ENCODE measurements at places on chromosomes 1 and 21. TPM values are rescaled to one million over a fixed set of nuclear protein-coding genes. Genes with fewer than 3 reads are reported as not detected.

CD1D gene
- total RNA-seq = not detected

DNA sequence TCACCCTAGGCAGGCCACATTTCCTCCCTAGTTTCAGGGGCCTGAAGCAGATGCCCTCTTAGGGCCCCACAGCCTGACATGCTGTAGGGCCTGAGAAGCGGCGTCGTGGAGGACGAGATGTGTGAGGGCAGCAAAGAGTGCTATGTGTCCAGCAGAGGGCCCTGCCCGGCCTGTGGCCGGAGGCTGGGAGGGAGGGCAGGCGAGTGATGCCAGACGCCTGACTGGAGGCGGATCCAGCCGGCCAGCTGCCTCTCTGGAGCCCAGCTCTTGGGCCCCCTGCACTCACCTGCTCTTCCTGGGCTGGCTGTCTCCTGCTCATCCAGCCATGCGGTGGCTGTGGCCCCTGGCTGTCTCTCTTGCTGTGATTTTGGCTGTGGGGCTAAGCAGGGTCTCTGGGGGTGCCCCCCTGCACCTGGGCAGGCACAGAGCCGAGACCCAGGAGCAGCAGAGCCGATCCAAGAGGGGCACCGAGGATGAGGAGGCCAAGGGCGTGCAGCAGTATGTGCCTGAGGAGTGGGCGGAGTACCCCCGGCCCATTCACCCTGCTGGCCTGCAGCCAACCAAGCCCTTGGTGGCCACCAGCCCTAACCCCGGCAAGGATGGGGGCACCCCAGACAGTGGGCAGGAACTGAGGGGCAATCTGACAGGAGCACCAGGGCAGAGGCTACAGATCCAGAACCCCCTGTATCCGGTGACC is at the start of gene GPR37L1:
Gene GPR37L1 (plus strand): TSS at position 279 of the 697 bp plus-strand sequence. CDS start 47 bp downstream, at position 326.
- DNase-seq = peak; percentile 50

DMBX1 gene
- total RNA-seq = not detected

NPPA gene
- not detected for total RNA-seq

GRCh38 chr1:36396359-36396758 is 1.3 kb downstream of the LSM10 start:
- DNase-seq = no peak

DNA sequence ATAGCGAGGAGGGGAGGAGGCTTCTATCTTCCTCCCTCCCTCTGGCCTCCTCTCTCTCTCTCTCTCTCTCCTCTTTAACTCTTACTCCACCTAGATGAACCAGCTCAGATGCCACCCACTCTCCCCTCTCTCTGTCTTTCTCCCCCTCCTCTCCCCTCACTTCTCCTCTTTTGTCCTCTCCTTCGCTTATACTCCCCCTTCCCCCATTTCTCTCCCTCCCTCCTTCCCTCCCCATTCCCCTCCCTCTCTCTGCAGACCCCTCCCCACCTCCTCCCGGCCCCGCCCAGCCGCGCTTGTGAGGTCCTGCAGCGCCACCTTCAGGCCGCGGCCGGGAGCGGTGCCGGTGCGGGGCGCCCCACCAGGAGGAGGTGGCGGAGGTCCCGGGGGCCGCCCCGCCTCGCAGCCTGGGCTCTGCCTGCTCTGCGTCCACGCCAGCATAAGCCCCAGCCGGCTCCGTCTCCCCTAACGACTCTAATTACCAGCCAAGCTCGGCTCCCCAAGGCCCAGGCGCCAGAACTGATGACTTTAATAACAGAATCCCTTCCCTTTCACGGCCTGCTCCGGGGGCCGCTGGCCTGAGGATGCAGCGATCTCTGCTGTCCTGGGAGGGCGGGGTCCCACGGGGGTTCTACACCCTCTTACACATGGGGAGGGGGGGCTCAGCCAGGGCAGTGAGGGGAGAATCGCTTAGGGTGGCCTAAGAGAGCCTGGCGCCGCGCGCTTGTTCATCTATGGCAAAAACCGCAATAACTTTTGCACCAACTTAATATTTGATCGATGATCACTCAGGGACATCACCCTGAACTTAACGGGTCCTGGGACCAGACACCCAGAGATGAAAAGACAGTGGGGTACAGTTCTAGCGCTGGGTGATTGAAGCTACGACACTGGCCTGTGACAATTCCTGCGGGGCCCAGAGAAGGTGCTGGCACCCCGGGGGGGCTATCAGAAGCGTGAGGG is 637.3 kb downstream of the MATN1 start:
- DNase-seq = peak; percentile 31

AMY2B gene
- total RNA-seq = 1.1 TPM

GRCh38 chr1:209777587-209777986 is 6.8 kb downstream of the C1orf74 start:
- DNase-seq = no peak

DNA sequence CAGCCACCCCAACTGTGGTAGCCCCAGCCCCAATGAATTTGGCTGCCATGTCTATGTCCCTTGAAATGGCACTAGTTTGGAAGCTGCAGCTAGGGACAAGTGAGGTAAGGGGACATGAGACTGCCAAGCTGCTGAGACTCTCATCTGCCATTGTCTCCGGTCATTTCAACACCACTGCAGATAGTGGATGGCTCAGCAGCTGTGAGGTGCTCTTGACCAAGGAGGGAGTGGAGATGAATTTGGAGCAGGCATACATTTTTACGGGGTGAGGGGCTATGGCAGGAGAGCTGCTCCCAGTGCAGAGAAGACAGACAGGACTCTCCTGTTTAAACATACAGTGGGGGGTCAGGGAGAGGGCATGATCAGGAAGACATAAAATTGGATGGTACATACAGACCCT is 315.5 kb upstream of the CAMK1G start:
- no peak for DNase-seq

TRPM2 gene
- not detected for total RNA-seq

DNA sequence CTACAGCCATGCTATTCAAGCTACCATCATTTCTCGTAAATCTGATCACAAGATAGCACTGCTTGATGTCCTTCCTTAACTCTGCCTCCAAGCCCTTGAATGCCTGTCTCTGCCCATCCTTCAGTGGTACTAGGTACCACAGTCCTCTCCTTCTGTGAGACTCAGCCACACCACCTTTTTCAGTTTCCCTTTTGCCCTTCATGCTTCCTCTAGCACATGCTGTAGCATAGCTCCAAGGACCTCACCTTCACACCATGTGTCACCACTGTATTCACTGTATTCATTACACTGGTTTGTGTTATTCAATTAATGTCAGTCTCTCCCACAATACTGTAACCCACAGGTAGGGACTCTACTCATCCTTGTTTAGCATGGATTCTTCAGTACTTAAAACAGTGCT is 8.0 kb upstream of the TP53BP2 start:
- DNase-seq = no peak

GRCh38 chr1:233543338-233544255 is 70.3 kb upstream of the KCNK1 start:
- DNase-seq = peak; percentile 33

GRCh38 chr1:169682071-169682470 is 29.3 kb downstream of the SELL start:
- no peak for DNase-seq

DNA sequence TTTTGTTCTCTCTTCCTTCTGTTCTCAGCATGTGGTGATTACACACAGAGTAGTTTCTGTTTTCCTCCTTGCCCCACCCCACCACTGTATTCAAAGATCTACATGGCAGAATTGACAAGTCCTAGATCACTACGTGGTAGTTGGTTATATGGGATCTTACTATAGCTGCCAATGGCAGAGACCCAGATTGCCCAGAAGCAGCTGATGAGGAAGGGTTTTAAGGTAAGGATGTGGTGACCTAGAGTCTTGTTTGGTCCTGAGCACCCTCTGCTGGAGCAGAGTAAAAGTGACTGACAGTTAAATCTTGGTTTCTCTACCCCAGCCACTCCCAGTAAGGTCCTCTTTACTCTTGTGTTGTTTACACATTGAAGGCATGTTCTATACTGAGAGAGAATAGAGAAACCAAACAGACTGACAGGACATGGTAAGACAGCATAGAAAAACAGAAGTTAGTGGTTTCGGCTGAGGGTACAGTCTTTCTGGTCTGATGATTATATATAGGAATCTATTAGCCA is 22.8 kb upstream of the STRIP1 start:
- DNase-seq = peak; percentile 73

DNA sequence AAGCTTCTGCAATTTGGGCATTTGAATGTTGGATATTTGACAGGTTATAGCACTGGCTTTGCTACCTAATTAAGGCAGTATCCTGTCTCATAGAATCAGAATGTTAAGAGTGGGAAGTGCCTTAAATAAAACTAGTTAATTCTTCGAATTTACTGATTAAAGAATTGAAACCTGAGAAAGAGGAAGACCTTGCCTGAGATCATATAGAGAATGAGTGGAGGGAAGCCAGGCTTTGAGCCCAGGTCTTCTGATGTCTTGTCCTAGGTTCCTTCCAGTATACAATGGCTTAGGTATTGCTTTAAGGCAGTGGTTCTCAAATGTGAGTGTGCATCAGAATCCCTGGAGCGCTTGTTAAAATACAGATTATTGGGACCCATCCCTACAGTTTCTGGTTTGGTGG is 20.9 kb upstream of the SH3BGRL3 start:
- no peak for DNase-seq

CFHR1 gene
- total RNA-seq = not detected

GRCh38 chr1:243851765-243852164 is 1.7 kb upstream of the AKT3 start:
- DNase-seq = no peak

GRCh38 chr1:218301217-218301616 is 16.1 kb downstream of the RRP15 start:
- DNase-seq = no peak

DNA sequence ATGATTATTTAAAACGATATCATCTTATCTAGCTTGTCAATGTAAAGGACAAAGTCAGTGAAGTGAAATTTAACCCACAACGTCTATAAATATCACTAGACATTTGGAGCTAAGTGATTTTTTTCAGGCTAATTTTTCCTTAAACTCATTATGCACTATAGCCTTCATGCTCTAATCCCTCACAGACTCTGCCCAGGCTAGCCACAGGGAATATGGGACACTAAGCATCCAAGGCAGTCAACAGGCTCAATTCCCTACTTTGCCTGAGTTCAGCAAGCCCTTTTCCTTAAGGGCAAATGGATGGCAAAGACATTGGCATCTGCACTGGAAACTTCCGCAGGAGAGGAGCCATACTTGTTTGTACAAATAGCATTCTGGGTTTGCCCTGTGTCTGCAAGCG is 577.0 kb downstream of the LMO4 start:
- DNase-seq = no peak

- DNase-seq = no peak
Observed at GRCh38 chr1:191943684-191944083, 214.6 kb upstream of the RGS18 start.

DNA sequence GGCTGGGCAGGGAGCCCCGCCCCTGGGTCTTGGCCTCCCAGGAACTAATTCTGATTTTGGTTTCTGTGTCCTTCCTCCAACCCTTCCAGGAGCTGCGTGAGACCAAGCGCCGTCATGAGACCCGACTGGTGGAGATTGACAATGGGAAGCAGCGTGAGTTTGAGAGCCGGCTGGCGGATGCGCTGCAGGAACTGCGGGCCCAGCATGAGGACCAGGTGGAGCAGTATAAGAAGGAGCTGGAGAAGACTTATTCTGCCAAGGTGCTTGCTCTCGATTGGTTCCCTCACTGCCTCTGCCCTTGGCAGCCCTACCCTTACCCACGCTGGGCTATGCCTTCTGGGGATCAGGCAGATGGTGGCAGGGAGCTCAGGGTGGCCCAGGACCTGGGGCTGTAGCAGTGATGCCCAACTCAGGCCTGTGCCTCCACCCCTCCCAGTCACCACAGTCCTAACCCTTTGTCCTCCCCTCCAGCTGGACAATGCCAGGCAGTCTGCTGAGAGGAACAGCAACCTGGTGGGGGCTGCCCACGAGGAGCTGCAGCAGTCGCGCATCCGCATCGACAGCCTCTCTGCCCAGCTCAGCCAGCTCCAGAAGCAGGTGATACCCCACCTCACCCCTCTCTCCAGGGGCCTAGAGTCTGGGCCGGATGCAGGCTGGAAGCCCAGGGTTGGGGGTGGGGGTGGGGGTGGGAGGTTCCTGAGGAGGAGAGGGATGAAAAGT is 18.5 kb upstream of the SEMA4A start:
- DNase-seq = no peak

GRCh38 chr1:205056188-205056611 is 13.2 kb downstream of the CNTN2 start:
- DNase-seq = no peak

- no peak for DNase-seq
Observed at GRCh38 chr1:160550572-160551034, 27.5 kb upstream of the SLAMF6 start.

PDE4DIP gene
- total RNA-seq = 71.4 TPM

DAP3 gene
- total RNA-seq = 48.6 TPM

DNA sequence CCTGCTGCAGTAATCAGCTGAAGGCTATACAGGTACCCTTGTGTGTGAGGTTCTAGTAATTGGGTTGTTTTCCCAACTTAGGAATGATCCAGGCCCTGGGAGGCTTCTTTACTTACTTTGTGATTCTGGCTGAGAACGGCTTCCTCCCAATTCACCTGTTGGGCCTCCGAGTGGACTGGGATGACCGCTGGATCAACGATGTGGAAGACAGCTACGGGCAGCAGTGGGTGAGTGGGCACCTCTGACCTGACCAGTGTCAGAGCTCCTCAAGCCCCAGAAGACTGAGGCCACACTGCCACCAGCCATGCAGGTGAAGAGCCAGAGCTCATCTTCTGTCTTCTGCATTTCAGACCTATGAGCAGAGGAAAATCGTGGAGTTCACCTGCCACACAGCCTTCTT is 27.7 kb downstream of the ATP1A1 start:
- no peak for DNase-seq

- no peak for DNase-seq
Observed at GRCh38 chr1:226625832-226626576, 77.4 kb downstream of the STUM start.

GRCh38 chr21:29236201-29236600 is 62.5 kb upstream of the BACH1 start:
- DNase-seq = no peak

GRCh38 chr1:84883286-84883685 is 9.7 kb downstream of the LPAR3 start:
- peak; percentile 58 for DNase-seq

- DNase-seq = no peak
Observed at GRCh38 chr1:94336991-94337390, 81.2 kb upstream of the ABCD3 start.

DNA sequence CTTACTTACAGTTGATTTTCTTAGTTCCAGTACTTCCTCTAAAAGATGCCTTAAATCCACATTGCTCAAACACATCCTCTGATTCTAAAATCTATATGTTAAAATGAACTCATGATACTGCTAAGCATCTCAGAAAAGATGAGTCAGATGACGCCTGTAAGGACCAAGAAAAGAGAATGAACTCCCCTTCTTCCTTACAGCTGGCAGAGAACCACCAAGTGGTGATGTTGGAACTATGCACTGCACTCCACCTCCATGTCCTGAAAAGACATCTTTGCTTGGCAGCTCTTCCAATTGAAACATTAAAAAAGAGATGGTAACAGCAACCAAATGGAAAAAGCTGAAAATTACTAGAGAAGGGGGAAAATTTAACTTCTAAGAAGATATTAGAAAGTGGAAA is 648.8 kb downstream of the PTPRC start:
- DNase-seq = peak; percentile 27
